ENCODE measurements at places on chromosomes 4 and X.

- H3K27me3 ChIP-seq: peaks cover 34% of the 10 kb centered on the region
- H3K4me1 ChIP-seq: peaks cover 22% of the 10 kb centered on the region
- DNase-seq: no peak
- H3K27ac ChIP-seq: no peak overlapping the region
- H3K36me3 ChIP-seq: no peaks in the 10 kb centered on the region
Measured at GRCh38 chr4:3372933-3373465, 68.8 kb upstream of the HGFAC start.

DNA sequence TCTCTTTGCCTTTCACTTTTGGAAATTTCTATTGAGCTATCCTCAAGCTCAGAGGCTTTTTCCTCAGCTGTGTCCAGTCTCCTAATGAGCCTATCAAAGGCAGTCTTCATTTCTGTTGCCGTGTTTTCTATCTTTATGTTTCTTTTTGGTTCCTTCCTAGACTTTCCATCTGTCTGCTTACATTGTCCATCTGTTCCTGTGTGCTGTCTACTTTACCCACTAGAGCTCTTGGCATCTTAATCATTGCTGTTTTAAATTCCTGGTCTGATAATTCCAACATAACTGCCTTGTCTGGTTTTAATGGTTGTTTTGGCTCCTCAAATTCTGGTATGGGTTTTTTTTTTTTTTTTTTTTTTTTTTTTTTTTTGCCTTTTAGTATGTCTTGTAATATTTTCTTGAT is 9.3 kb upstream of the PDE6B start:
- H3K36me3 ChIP-seq: no peaks in the 10 kb centered on the region
- no peak for DNase-seq
- H3K27me3 ChIP-seq: no peaks in the 10 kb centered on the region
- H3K27ac ChIP-seq: no peak overlapping the region

- H3K4me3 ChIP-seq: no peak overlapping the region
- no peak overlapping the region for H3K27ac ChIP-seq
- DNase-seq: no peak
- no peaks in the 10 kb centered on the region for H3K4me1 ChIP-seq
- no peaks in the 10 kb centered on the region for H3K36me3 ChIP-seq
- no peaks in the 10 kb centered on the region for H3K27me3 ChIP-seq
Measured at GRCh38 chr4:113878668-113879067, 100.8 kb downstream of the ARSJ start.

DNA sequence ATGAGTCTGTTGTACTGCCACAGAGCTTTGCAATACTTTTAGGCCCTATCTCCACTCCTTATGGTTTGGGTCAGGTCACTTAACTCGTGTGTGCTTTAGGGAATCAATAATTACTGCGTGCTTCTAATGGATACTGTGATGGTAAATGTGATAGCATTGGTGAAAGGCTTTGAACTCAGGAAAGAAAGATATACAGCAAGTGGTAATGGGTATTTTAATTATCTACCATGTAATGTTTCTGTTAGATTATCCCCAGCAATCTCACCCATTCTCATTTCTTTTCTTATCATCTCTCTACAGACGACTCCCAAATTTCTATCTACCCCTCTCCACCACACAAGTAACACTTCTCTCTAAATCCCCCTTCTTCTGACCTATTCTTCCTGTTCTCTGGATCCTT is 128.6 kb downstream of the GPC3 start:
- no peaks in the 10 kb centered on the region for H3K4me1 ChIP-seq
- H3K27me3 ChIP-seq: no peaks in the 10 kb centered on the region
- no peaks in the 10 kb centered on the region for H3K36me3 ChIP-seq
- DNase-seq: no peak
- H3K4me3 ChIP-seq: no peak overlapping the region

DNA sequence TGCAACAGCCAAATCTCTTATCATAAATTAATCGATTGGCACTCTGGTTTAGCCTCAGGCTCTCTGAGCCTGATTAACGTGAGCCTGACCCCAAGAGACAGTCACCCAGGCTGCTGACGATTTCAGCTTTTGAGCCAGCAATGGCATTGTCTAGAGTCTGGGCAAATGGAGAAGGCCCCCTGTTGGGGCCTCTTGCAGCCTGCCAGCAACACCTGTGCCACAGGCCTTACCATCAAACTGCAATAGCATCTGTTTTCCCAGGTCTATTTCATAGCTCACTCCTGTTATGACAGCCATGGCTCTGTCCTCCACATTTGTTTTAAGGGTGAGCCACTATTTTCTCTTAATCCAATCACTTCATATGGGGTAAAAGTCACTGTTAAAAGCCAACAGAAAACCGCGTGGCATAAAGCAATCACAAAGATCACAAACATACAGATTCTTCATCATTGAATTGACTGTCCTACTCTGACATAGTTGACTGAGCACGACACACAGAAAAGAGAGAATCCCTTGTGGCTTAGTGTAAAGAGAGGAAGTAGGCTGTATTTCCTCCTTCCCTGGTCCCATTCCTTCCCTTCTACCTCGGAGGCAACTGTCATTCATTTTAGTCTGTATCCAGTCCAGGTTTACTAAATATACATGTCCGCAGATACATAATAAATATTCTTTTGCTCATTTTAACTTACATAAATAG is 47.8 kb downstream of the SLC9A7 start:
- H3K36me3 ChIP-seq: peaks cover 16% of the 10 kb centered on the region
- H3K27me3 ChIP-seq: no peaks in the 10 kb centered on the region
- peaks cover 56% of the 10 kb centered on the region for H3K4me1 ChIP-seq

GRCh38 chr4:128481752-128482480 is 194.3 kb upstream of the PGRMC2 start:
- no peaks in the 10 kb centered on the region for H3K4me1 ChIP-seq
- no peak overlapping the region for H3K27ac ChIP-seq
- no peak for DNase-seq
- no peaks in the 10 kb centered on the region for H3K27me3 ChIP-seq
- no peak overlapping the region for H3K4me3 ChIP-seq
